Stimulated activated CD8-positive, alpha-beta memory T cell treated with anti-CD3 and anti-CD28 coated beads, Interleukin-2, amount 100 ng/mL, for 1 hour (primary cell): ENCODE measurements at places on chromosomes 7 and 10.

- no peak for DNase-seq
Observed at GRCh38 chr10:11522821-11523245, 88.6 kb downstream of the USP6NL start.

DNA sequence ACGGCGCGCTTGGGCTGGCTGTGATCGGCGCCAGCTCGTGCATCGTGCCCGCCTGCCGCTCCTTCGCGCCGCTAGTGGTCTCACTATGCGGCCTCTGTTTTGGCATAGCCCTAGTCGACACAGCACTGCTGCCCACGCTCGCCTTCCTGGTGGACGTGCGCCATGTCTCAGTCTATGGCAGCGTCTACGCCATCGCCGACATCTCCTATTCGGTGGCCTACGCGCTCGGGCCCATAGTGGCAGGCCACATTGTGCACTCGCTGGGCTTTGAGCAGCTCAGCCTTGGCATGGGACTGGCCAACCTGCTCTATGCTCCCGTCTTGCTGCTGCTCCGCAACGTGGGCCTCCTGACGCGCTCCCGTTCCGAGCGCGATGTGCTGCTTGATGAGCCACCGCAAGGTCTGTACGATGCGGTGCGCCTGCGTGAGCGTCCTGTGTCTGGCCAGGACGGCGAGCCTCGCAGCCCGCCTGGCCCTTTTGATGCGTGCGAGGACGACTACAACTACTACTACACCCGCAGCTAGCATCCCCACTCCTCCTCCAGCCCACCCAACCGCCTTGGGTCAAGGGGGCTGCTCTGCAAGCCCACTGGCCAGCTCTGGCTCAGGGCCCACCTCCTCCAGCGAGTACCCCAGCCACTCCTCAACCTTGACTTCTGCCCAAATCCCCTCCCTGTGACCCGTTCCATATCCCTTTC is 1.9 kb downstream of the SLC18A3 start:
- DNase-seq: no peak

- DNase-seq: no peak
Observed at GRCh38 chr7:156496363-156496769, 144.2 kb upstream of the RNF32 start.

GRCh38 chr7:55185941-55186609 is 167.3 kb downstream of the EGFR start:
- DNase-seq: no peak

GRCh38 chr7:2269991-2270460 is 28.0 kb downstream of the NUDT1 start:
- DNase-seq: no peak

DNA sequence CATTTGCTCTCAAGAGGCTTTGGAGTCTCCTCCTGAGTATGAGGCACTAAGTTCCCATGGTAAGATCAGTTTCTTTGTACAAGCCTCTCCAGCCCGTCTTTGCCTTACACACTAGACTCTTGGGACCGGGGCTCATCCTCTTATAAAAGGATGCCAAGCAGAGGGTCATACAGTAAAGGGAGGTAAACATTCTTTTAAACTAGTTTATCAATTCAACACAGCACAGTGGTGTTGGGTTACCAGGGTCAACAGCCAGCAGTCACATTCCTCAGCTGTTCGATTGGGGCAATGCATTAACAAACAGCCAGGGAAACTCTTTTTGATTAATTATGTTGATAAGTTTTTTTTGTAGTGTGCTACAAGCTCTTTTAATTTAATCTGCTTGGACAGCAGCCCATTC is 37.8 kb downstream of the HHEX start:
- no peak for DNase-seq

DNA sequence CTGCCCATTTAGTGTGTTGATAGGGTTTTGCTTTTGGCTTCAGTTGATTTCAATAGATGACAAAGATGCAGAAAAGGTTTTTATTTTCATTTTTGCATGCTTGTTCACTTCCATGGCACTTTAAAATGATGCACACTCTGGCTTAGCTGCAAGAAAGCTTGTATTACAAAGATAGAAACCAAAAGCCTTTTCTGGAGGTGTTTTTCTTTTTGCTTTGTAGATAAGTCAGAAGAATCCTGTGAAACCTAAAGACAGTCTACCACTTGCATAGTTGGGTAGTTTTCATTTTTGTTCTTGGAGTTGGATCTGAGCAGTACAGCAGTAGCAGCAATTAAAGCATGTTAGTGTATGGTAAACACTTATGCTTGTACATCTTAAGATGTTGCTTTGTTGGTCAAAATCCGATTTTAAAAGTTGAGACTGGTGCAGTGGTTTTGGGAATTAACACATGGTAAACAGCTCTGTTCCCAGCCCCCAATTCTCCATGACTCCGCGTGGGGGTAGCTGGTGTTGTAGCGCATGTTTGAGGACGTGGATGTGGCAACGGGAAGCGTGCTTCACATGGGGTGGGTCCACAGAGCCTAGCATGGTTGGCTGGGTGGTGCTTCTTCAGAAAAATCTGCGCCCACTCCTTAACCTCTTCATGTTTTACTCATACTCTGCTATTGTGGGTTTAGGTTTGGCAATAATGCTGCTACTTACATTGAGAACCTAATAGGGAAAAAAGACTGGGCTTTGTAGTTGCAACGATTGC is 19.8 kb downstream of the CCNY start:
- no peak for DNase-seq

DNA sequence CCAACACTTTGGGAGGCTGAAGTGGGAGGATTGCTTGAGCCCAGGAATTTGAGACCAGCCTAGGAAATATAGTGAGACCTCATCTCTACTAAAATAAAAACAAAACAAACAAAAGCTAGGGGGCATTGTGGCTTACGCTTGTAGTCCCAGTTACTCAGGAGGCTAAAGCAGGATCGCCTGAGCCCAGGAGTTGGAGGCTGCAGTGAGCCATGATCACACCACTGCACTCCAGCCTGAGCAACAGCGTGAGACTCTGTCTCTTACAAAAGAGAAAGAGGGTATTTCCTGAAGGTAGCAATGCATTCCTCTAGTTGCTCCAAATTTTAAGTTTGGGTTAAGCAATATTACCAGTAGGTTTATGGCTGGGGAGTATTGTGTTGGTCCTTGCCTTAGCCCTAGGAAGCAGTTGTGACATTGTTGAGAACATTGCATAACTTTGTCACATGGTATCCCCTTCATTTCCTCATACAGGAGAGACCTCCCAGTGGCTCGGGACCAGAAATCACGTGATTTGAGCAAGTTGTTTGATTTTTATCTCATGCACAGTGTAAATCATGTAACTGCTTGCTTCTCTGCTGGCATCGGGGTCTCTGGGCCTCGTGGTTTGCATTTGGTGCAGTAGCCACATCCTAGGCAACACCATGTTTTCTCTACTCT is 23.3 kb upstream of the SMARCD3 start:
- no peak for DNase-seq

GRCh38 chr10:62860946-62861345 is 44.8 kb upstream of the EGR2 start:
- DNase-seq: no peak

DNA sequence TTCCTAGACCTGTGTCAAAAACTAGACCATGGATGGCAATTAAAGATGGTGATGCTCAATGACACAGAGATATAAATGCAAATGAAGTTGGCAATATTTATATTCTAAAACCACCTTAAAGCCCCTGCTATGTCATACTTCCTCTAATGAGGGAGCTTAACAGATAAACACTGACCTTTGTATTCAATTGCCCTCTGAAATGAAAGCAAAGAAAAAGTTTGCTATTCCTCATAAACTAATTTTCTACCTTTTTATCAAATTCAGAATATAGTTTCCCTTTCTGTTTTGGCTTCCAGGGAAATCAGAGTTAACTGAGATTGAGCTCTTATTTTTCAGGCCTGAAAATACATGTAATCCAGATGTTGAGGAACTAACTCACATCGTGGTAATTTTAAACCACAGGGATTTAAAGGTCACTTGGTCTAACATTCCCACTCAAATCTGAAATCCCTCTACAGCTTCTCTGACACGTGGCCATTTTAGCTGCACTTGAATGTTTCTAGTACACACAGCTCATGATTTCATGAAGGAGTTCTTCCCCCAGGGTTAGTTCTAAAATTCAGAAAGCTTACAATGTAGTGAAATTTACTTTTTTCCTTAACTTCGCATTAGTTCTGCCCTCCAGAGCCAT is 37.9 kb upstream of the ABCB5 start:
- DNase-seq: no peak

DNA sequence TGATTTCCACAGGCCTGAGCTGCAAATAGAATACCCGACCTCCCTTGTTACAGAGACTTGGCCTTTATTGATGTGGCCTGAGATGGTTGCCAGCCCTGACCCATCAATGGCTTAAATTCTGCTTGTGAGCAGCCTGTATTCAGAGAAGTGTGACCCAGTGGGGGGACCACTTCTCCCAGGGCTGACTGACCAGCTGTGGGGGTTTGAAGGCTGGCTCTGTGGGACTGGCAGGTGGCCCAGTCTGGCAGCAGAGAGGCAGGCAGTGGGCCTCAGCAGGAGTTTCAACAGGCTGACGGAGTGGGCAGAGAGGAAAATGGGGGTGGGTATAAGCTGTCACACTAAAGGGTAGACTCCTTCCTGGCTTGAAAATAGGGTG is 12.2 kb upstream of the PPIF start:
- no peak for DNase-seq

GRCh38 chr7:936386-937054 is 18.0 kb downstream of the ADAP1 start:
- DNase-seq: no peak

DNA sequence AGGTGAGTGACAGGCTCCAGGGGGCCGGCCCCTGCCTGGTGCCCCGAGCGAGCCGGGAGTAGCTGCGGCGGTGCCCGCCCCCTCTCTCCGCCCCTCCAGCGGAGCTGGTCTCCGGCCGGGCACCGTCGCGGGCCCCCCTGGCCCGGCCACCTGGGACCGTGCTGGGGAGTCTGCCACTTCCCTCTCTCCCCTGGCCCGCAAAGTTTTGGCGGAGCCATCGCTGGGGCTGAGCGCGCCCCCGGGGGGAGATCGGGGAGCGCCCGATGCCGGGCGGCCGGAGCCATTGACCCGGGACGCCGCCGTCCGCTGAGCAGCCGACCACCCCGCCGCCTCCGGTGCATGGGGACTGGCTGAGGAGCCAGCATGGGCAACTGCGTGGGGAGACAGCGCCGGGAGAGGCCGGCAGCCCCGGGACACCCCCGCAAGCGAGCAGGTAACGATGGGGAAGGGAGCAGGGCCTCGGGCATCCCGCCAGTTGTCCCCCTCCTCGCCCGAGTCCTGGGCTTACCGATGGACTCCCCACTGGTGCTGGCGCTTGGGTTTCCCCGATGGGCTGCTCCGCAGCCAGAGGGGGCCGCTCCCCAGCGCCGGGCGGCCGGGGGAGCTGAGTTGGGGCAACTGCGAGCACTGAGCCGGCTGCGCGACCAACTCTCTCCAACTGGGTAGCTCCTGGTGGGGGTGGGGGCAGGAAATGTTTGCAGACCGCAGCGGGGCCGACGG is at the start of gene UBTD1:
UBTD1 (plus strand) TSS at position 84 of the 720 bp plus-strand sequence; CDS start at position 364, 280 bp downstream.
- peak; percentile 4 for DNase-seq

- no peak for DNase-seq
Observed at GRCh38 chr7:54825368-54825767, 66.4 kb upstream of the SEC61G start.

DNA sequence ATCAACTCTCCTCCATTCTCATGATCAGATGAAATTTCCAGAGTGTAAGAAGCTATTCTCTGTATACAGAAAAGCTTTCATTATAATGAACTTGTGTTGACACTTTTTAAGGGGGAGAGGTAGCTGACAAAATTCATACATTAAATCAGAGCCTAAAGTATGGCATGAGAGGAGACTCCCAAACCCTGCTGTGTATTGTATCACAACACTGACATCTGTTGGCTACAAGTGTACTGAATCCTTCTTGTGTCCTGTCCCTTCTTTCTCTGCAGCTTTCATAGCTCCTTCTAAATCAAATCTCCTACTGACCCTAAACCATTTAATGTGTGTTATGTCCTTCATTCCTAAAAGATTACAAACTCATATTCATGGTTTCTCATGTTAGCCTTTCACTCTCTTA is 70.9 kb downstream of the GCC1 start:
- DNase-seq: no peak

DNA sequence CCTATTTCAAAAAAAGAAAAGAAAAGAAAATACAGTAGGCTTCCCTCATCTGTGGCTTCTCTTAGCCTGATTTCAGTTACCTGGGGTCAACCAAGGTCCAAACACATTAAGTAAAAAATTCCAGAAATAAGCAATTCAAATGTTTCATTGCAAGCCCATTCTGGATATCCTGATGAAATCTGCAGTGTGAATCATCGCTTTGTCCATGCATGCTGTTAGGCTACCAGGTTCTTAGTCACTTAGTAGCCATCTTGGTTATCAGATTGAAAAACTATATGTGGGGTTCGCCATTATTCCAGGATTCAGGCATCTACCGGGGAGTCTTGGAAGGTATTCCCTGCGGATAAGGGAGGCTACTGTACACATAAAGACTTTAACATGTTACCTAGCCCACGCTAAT is 991 bp upstream of the FAM204A start:
- no peak for DNase-seq

GRCh38 chr7:46281071-46281470 is 360.0 kb upstream of the IGFBP3 start:
- no peak for DNase-seq

GRCh38 chr10:129605986-129606518 is 139.0 kb downstream of the MGMT start:
- no peak for DNase-seq
